ENCODE measurements at places on chromosomes 6 and 20. TPM values are rescaled to one million over a fixed set of nuclear protein-coding genes. Genes with fewer than 3 reads are reported as not detected.
A peak's percentile ranks its signal among the peaks of the same experiment; 100 is the strongest.

DNA sequence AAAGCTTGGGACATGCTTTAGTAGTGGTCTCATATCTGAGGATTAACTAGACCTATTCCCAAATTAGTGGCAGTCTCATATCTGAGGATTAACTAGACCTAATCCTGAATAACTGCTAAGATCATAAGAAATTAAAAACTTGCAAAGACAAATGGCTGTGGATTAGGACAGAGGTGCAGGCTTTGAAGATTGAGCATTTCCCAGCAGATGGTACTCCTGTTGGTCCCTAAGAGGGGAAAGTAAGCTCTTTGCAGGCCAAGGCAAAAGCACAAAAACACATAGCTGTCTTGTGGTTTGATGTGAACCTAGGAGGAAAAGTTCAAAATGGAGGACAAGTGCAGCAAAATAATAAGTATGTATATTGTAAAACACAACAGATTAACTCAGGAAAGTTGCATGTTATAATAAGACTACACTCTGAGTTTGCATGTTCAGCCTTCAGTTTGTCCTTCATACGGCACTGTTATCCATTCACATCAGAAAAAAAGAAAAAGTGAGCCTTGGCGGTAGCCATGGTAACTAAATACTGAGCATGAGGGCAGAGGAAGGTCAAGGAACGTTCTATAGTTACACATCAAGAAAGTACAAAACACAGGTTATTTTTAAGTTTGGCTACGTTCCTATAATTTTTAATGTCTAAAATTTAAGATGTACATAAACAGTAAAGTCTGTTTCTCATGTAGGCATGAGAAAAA, 62.8 kb downstream of the FILIP1 start:
- no peak for DNase-seq

DNA sequence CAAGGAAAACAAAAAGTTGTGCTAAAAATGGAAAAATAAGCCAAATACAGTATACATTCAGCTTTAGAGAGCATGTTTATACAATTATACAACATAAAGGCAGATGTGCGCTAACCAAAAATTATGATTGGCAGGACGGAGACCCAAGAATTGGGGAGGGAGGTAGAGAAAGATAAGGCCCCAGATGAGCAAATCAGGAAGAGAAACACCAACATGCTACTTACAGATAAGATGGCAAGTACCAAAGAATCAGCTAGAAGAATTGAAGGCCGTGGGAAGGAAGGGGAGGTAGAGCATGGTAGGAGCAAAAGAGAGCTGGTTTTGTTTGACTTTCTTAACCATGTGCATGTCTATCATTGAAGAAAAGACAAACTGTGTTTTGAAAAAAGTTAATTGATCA, 45.4 kb downstream of the PRND start:
- DNase-seq, result no peak

The PTCHD4 gene
- total RNA-seq, result 1.6 TPM

- DNase-seq, result no peak
These were observed 405.7 kb downstream of the RNF144B start for GRCh38 chr6:18792866-18793265.

GRCh38 chr20:22403632-22404361, 180.6 kb downstream of the FOXA2 start:
- DNase-seq, result no peak

The DZANK1 gene
- 1.7 TPM for total RNA-seq

The CNPY3 gene
- 33.7 TPM for total RNA-seq

DNA sequence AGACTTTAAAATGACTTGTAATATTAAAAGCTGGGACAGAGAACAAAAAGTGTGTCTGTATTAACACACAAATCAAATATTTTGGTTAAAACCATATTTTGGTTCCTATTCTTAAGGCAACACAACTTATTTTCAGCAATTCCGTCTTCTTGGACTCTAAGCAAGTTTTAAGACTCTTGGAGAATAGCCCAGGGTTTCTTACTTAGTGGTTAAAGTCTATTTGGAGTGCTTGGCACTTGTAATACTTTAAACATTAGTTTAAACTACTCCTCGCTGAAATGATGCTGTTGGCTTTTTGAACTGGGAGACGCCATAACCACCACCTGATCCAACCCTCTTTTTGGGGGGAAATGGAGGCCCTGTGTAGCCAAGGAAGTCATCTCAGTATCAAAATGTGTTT, 109.7 kb upstream of the GMDS start:
- DNase-seq, result no peak

- peak; percentile 71 for DNase-seq
These were observed 20.4 kb downstream of the ACSS1 start for GRCh38 chr20:25037288-25038102.

The ZNF217 gene
- total RNA-seq, result 18.4 TPM

- DNase-seq, result no peak
These were observed 41.4 kb upstream of the MLN start for GRCh38 chr6:33845031-33845745.

The SLC17A2 gene
- not detected for total RNA-seq

- no peak for DNase-seq
These were observed 65.5 kb upstream of the NFATC2 start for GRCh38 chr20:51608061-51608460.

- DNase-seq, result no peak
These were observed 16.6 kb upstream of the TRIM27 start for GRCh38 chr6:28940294-28940857.

The RNF8 gene
- 13.6 TPM for total RNA-seq

The GCNT2 gene
- 2.6 TPM for total RNA-seq

GRCh38 chr6:33445119-33445603, 9.2 kb upstream of the ZBTB9 start:
- DNase-seq, result no peak

The KLHDC3 gene
- total RNA-seq, result 43.7 TPM

The TENT5A gene
- 58.2 TPM for total RNA-seq

- DNase-seq, result no peak
These were observed 207.4 kb upstream of the RAB32 start for GRCh38 chr6:146336191-146336590.

DNA sequence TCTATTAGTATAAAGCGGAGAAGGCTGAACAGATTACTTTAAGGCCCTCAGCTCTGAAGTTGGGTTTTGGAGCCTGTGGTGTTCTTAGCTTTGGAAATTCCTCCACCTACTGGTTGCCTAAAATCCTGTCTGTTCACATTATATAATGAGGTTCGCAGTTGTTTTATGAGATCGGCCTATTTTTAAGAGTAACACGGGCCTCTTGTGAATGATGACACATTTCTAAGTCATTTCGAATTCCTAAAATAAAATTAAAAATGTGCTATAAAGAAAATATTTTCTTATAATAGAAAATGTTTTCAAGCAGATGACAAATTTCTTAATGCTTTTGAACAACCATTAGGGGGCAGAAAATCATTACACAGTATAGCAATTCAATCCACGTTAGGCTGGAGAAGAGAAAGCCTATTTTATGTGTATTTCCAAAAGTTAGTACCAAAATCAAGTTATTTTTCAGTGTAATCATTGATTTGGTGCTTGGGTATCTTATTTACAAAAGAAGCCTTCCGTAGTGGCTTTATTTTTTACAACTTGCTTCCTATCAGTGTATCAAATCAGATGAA, 15.8 kb upstream of the FAM8A1 start:
- DNase-seq, result no peak

GRCh38 chr6:48766349-48766748, 655.4 kb upstream of the PTCHD4 start:
- DNase-seq, result no peak

- no peak for DNase-seq
These were observed 202.8 kb upstream of the JAG1 start for GRCh38 chr20:10876558-10876957.

DNA sequence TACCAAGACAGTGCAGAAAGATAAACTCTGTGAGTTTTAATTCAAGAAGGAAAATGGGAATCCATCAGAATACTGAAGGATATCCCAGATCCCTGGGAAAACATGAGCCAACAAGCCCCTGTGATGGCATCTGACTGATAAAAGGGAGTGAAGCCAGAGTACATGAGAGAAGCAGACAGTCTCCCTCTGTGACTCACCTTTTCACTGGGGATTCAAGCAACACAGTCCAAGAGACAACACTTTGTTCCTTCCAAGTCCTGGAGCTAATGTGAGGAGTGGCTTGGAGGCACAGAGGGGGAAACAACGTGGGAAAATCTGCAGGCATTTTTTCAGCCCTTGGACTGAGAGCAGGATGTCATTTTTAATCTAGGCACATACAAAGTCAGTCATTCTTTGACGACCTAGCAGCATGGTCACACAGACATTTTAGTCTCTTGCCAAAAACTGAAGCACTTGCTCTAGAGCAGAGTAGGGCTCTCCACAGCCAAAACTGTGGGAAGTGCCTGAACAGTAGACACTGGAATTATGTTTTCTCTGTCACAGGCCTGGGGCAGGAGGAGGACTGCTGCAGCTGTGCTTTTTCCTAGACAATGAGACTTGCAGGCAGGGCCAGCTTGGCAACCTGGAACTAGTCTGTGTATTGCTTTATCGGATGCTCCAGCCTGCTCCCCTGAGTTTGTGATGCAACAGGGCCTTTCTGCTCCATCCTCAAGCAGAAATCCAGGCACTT, 465.0 kb upstream of the GJE1 start:
- DNase-seq, result no peak

The OR2J3 gene
- total RNA-seq, result not detected

The HAO1 gene
- not detected for total RNA-seq

DNA sequence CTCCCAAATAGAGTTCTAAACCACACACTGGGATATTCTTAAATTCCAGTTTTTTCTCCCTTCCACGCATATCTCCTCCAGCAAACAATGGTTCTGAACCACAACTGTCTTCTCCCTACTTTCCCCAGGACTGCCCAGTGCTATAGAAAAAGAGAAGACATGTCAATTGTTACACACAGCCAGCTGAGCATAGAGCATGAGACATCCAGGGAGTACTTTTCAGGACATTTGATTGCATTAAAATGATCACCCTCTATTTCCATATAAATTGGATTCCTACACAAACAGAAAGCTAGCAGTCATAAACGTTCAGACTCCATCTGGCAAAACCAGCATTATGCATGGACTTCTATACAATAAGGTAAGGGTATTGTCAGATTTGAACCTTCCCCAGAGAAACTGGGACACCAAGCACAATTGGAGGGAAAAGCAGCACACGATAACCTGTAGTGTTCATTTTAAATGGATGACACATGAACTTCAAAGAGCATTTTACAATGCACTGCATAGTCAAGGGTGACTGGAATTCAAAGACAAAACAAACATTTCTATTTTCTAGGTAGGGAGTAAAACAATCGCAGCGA, 93.1 kb upstream of the HEY2 start:
- no peak for DNase-seq

GRCh38 chr6:3549314-3549940, 92.6 kb upstream of the SLC22A23 start:
- DNase-seq, result no peak

DNA sequence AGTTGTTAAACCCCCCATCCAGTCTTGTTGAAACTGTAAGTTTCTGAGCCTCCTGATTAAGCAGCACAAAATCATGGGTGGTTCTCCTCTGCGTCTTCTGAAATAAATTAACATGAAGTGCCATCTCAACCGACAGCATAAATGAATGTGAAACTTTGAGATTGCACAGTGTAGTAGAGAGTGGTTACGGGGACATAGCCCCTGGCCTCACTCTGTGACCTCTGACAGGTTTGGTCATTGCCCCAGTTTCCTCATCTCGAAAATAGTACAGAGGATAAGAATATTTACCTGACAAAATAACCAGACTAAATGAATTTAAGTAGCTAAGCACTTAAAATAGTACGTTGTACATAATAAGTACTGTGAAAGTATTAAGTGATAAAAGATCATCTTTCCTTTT, 19.1 kb downstream of the NKX2-4 start:
- no peak for DNase-seq

DNA sequence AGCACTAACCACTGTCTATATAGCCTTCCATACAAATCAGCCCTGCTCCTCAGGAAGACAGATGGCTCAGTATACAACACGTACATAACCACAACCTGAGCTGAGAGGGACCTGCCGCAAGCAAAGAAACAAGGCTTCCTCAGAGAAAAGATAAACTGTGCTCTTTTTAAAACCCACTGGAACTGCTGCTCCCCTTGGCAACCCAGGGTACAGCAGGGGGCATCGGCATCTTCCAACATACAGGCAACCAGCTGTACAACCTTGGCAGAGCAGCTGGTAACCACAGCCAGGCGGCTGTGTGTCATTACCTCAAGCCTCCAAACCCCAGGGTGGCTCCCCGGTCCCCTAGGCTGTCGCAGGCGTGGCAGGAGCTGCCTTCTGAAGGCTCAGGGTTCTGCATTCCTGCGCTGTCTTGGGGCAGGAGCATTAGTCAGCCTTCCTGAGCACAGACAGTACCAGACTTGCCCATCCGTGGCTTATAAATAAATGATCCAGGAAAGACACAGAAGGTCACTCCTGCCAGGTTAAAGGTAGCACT, 249.5 kb downstream of the ADGRG6 start:
- no peak for DNase-seq

GRCh38 chr20:43334080-43334479, 123.6 kb upstream of the SRSF6 start:
- no peak for DNase-seq

DNA sequence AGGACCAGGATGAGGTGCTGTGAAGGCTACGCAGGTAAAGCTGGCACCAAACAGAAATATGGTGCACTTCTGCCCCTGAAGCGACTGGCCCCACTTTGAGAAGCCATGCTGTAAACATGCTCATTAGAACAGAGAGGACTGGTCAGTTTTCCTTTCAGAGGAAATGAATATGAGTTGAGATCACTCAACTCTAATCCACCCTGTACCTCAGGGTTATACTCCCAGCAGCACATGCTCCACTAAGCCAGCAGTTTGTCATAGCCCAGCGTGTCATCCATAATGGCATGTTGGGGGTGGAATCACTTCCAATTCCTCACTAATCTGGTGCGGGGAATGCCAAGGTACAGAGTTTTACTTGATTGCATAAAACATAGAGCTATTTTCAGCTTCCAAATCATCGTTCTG, 98.1 kb downstream of the HIVEP2 start:
- DNase-seq, result no peak

The RREB1 gene
- 31.8 TPM for total RNA-seq

GRCh38 chr6:111185954-111186353, 98.7 kb downstream of the SLC16A10 start:
- DNase-seq, result no peak

The LINC00237 gene
- total RNA-seq, result not detected

DNA sequence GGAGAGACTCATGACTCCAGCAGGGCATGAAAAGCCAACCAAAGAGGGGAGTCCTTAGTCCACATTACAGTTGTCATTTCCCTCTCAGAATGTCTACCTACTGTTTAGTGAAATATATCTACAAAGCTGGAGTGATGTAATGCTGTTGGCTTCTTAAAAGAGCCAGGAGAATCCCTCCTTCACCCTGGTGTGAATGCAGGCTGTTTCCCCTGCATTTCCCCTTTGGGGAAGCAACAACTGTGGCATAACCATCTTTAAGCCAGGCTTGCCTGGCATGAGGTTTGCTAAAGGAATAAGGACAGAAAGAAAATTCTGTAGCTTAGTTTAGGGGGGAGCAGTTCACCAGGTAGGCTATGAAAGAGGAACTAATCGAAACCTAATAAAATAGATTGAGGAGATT, 129.5 kb downstream of the CRYBG1 start:
- no peak for DNase-seq

GRCh38 chr20:59022754-59023153, 3.5 kb downstream of the TUBB1 start:
- peak; percentile 54 for DNase-seq
